ENCODE measurements at places on chromosomes 11 and 22. TPM values are rescaled to one million over a fixed set of nuclear protein-coding genes. Genes with fewer than 3 reads are reported as not detected.

Gene ROBO3
- 11.8 TPM for total RNA-seq

DNA sequence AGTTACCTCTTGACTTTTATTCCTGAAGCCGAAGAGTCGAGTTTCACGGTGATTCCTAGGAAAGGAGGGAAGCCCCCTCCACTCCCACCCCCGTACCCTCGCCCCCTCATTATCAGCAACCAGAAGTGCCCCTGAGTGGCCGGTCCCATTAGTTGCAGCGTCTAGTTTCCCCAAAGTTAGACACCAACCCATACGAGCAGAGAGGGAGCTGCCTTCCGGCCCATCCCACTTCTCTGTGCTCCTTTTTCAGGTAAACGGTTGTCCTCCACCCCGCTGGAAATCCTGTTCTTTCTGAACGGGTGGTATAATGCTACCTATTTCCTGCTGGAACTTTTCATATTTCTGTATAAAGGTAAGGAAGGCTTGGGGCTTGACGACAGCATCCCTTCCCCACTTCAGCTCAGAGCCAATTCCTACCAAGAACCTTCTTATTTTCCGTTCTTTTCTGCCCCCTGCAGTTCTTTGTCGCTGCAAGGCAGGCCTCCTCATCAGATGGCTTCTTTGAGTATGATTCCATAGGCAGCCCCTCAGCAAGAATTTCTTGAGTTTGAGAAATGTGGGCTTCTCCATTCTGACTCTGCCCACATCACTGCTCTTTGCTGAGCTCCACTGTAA lies 701 bp downstream of the TMEM216 start:
- H3K27ac ChIP-seq: no peak overlapping the region
- H3K4me1 ChIP-seq: no peaks in the 10 kb centered on the region
- peak overlapping the region; percentile 94 for H3K4me3 ChIP-seq
- no peak for DNase-seq

DNA sequence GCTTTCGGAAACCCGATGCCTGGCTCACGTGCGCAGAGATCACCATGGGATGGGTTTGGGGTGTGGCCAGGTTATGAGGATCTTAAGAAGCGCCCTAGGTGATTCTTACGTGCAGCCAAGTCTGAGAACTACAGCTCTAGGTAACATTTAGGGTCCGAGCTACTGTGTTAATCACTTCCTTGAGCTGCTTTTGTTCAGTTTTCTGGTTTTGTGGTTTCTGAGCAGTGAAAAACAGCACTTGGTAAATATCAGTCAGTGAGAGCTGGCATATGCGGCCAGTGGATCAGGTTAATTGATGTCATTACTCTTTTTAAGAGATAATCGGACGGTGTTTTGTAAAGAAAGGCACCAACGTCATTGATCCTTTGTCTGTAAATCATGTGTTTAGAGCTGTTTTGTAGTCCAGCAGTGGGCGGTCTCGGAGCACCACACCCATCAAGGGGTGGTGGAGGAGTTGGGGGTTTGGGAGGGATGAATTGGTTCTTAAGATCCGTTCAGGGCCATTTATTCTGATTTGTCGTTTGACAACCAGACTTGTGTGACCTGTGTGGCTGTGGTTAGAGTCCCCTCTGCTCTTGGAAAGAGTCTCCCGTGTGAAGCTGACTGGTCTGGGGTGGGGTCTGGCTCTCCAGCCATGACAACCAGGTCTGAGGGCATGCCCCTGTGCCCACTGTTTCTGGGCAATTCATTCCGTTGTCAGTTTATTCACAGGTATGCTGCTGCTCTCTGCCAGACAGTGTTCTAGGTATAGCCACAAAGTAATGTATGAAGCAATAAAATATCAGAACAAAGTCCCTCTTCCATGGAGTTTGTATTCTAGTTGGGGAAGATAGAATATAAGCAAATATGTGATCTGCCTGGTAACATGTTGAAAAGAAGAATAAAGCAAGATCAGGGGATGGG lies 61.9 kb upstream of the SORL1-AS1 start:
- no peaks in the 10 kb centered on the region for H3K27me3 ChIP-seq
- H3K36me3 ChIP-seq: peaks cover 19% of the 10 kb centered on the region
- H3K27ac ChIP-seq: no peak overlapping the region
- no peak for DNase-seq

DNA sequence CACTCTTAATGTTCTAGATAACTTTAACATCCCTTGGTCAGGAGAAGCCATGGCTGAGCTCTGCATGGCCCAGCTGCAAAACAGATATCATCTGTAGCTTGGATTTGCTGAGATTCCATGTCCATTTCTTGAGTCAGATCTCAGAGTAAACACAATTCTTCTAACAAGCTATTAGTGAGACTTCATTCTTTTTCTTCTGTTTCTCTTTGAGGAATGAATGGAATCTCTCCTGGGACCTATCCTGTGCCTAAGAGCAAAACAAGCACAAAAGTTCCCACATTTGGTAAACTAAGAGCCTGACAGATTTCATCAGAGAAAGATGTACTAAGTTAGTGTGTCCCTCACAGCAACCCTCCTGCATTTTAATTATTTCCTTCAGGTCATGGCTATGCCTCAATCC lies 142.8 kb downstream of the MAML2 start:
- no peak for DNase-seq
- H3K27me3 ChIP-seq: no peaks in the 10 kb centered on the region
- no peak overlapping the region for H3K27ac ChIP-seq
- H3K36me3 ChIP-seq: no peaks in the 10 kb centered on the region
- H3K4me3 ChIP-seq: no peak overlapping the region

- no peak for DNase-seq
- peak overlapping the region; percentile 24 for H3K4me3 ChIP-seq
- H3K36me3 ChIP-seq: peaks cover 89% of the 10 kb centered on the region
- H3K27ac ChIP-seq: no peak overlapping the region
Measured at GRCh38 chr11:119052163-119052814, 4.7 kb downstream of the HYOU1 start.

DNA sequence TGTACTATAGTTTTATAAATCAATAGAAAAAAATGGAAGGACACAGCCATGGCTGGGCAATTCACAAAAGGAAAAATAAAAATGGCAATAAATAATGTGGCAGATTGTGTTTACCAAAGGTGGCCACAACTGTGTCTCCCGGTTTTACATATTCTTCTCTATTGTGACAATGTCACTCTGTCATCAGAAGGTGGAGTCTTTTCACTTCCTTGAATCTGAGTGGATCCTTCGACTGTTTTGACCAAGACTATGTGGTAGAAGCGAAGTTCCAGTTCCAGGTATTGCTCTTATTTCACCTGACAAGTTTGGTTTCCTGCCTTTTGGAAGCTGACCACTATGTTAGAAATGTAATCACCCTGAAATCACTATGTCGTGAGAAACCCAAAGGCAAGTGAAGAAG lies 31.0 kb upstream of the HSD17B12 start:
- H3K27ac ChIP-seq: no peak overlapping the region
- H3K4me3 ChIP-seq: no peak overlapping the region
- DNase-seq: no peak
- no peaks in the 10 kb centered on the region for H3K27me3 ChIP-seq

Gene KLHL35
- total RNA-seq: 0.72 TPM
